CD4-positive, alpha-beta T cell treated with Interleukin-21 for 1 hour (primary cell): ENCODE measurements at places on chromosomes 5 and 9.

DNA sequence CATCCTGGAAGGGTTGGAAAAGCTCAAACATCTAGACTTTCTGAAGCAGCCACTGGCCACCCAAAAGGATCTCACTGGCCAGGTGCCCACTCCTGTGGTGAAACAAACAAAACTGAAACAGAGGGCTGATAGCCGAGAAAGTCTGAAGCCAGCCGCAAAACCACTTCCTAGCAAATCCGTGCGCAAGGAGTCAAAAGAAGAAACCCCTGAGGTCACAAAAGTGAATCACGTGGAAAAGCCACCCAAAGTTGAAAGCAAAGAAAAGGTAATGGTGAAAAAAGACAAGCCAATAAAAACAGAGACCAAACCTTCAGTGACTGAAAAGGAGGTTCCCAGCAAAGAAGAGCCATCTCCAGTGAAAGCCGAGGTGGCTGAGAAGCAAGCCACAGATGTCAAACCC lies 87.6 kb downstream of the MAP1B start:
- DNase-seq = peak; percentile 38

- DNase-seq = no peak
Measured at GRCh38 chr5:158170060-158170459, 311.1 kb upstream of the CLINT1 start.

DNA sequence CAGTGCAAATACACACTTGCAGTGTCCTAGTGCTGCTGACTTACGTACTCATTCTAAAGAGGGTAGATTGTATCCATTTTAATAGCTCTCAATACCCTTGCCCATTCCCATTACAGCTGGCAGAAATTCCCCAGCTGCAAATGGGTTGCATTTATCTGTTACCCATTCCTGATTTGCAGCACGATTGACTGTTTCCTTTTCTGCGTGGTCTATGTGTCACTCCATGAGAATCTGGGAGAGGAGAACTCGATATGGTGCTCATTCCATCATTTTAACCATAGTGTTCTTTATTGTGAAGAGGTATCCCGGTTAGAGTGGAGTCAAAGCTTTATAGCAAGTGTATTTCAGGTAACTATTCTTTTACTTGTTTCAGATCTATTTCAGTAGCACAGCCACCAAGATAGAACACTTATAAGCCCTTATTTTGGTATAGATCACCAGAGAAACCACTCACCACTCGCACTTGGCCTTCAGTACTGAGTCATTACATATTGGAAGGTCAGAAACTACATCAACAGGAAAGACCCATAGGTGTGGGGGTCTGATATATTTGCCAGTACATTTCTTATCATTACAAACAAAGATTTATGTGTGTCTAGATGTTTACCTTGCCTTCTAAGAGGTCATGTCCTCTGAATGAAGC lies 139.5 kb downstream of the MUSK start:
- no peak for DNase-seq

DNA sequence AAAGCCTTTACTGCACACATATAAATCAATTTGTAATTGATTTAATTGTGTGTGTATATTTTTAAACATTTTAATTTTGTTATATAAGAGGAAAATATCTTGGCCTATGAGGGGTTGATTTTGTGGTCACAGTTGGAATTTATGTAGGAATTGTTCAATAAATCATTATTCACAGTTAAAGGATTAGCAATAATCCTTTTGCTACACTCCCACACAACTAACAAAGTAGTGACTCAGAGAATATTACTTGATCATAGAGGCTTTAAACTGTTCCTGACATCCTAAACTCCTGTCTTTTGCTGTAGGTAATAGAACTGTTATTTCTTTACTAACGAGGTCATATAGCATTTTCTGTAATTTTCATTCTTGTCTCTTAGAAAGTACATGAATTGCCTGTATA lies 95.5 kb downstream of the ZCCHC7 start:
- DNase-seq = no peak

- no peak for DNase-seq
Measured at GRCh38 chr9:130971294-130971849, 32.3 kb upstream of the FIBCD1 start.

- peak; percentile 65 for DNase-seq
Measured at GRCh38 chr5:14665949-14666348, 1.4 kb downstream of the OTULIN start.

DNA sequence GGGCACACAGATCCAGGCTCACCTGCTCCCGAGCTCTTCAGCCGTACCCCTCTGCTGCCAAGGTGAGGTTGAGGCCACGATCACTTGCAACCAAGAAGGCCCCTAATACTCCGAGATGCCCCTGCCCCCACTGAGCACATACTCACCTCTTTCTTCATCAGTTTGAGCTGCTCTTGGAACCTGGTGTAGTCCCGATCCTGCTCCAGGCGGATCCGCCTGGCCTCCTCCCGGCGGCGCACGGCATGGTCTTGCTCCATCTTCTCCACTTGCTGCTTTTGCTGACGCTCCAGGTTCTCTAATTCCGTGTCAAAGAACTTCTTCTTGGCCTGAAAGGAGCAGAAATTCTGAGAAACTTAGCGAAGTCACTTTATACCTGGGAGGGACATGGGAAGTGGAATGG lies 75.7 kb upstream of the FBXW11 start:
- DNase-seq = no peak

GRCh38 chr9:4138180-4138579 lies 161.7 kb downstream of the GLIS3 start:
- no peak for DNase-seq

GRCh38 chr9:112048924-112049691 lies 126.0 kb downstream of the SUSD1 start:
- no peak for DNase-seq

DNA sequence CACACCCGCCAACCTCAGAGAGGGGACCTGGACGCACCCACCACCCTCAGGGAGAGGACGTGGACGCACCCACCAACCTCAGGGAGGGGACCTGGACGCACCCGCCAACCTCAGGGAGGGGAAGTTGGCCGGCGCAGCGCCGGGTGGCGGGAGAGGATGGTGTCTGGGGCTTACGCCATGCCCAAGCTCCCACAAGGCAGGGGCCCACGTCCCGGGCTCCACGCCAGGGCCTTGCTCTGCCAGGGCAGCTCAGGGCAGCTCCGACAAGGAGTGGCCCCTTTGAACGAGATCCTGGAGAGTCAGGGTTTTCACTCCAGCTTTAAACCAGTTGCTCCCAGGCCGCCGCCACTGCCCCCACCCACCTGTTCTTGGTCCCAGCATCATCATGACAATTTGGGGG lies 32.2 kb upstream of the SLC12A7 start:
- DNase-seq = no peak

DNA sequence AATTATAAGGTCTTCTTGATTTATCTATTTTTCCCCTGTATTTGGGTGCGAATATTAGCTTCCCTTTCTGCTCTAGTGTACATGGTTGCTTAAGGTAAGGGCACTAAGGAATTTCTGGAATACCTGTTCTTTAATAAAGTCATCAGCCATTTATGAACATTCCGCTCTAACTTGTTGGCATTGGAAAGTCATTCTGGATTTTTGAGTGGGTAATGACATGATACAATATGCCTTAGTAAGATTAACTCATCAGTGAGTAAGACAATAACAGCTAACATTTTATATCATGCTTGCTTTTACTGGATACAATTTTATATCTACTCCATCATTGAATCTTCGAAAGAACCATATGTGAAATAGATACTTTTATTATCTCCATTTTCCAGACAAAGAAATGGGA lies 196.1 kb downstream of the ARRDC3 start:
- DNase-seq = no peak

DNA sequence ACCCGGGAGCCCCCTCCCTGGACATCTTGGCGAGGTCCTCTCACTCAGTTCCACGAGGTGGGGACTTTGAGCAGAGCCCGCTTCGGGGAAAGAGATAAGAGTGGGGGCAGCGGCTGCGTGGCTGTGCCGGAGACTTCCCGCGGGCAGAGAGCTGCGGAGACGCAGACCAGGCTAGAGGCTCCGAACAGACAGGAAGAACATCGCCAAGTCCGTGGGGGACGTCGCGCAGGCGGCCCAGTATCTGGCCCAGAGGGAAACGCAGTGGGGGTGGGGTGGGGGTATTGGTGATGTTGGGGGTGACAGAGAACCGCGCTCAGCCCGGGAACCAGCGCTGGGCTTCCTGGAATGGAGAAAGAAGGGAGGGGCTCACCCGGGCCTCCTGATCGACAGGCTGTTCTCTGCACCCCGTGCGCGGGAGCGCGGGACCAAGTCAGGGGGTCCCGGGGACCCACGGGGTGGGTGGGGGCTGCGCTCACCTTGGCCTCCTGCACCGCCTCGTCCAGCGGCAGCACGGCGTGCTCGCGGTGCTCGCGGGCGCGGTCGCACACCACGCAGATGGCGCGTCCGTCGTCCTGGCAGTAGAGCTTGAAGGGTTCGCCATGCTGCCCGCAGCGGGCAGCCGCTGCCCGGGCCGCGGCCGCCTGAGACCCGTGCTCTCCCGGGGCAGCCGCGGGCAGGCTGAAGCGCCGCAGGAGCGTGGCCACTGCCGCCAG lies 727 bp downstream of the TRIM7 start:
- DNase-seq = no peak

DNA sequence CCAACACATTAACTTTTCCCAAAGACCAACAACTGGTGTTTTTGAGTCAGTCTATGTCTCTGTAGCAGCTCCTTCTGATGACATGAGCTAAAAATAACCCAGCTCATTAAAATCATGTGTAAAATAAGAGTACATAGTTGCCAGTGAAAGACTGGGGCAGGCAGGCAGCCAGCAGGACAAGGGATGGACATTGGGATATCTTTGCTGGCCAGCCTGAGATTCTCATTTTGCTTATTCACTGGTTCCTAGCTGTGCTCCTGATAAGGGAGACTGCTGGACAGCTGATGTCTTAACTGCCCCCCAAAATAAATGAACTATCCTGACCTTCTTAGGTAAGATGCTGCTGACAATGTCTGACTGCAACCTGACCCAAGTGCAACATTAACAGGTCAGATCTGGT lies 33.9 kb downstream of the EPB41L4B start:
- no peak for DNase-seq

DNA sequence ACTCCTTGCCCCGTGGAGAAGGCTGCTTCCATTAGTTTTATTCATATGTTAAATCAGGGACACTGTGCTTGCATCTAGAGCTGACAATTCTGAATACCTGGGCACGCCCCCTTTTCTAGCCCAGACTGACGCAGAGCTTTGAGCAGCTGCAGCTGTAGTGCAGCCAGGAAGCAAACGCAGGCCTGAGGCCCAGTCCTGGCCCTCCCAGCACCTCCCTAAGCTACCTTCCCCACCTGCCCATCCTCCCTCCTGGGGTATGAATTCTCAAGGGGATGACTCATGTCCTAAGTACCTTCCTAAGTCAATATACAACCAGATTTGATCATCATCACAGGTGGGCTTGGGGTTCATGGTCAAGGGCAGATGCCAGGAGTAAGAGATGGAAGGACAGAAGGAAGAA lies 3.5 kb downstream of the PHF19 start:
- no peak for DNase-seq

- no peak for DNase-seq
Measured at GRCh38 chr5:176360894-176361436, 599 bp downstream of the KIAA1191 start.

DNA sequence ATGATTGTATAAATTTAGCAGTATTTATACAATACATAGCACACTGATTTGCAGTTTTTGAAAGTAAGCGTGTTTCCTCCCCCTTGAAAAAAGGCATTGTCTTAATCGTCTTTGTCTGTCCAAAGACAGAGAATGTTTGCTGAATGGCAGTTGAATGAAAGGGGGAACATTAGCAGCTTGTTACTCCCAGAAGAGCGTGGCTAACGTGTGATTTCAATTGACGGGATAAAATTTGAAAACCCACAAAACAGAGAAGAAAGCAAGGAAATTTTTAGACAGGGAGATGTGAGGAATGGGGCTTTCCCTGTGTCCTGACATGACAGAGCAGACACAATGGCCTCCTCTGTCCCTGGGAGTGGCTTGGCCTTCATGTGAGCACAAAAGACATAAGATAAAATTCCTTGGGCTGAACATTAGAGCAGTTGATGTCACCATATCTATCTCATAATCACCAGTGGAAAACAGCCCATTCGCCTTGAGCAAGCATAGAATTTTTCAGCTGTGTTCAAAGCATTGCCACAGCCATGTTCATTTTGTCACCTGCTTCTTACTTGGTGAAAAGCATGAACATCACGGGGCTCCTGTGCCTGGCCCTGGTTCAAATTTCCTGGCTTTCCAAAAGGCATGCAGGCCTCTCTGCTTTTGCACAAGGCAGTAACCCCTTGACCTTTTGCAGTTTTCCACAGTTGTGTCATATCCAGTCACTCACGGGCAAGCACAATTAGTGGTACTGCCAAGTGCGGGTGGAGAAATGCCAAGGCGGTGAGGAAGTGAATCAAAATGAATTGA lies 126.9 kb downstream of the TLE1 start:
- DNase-seq = no peak

GRCh38 chr9:132663117-132663516 lies 6.7 kb downstream of the DDX31 start:
- no peak for DNase-seq

DNA sequence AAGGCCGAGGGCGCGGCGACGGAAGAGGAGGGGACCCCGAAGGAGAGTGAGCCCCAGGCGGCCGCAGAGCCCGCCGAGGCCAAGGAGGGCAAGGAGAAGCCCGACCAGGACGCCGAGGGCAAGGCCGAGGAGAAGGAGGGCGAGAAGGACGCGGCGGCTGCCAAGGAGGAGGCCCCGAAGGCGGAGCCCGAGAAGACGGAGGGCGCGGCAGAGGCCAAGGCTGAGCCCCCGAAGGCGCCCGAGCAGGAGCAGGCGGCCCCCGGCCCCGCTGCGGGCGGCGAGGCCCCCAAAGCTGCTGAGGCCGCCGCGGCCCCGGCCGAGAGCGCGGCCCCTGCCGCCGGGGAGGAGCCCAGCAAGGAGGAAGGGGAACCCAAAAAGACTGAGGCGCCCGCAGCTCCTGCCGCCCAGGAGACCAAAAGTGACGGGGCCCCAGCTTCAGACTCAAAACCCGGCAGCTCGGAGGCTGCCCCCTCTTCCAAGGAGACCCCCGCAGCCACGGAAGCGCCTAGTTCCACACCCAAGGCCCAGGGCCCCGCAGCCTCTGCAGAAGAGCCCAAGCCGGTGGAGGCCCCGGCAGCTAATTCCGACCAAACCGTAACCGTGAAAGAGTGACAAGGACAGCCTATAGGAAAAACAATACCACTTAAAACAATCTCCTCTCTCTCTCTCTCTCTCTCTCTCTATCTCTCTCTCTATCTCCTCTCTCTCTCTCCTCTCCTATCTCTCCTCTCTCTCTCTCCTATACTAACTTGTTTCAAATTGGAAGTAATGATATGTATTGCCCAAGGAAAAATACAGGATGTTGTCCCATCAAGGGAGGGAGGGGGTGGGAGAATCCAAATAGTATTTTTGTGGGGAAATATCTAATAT lies 58.1 kb downstream of the BASP1 start:
- no peak for DNase-seq

DNA sequence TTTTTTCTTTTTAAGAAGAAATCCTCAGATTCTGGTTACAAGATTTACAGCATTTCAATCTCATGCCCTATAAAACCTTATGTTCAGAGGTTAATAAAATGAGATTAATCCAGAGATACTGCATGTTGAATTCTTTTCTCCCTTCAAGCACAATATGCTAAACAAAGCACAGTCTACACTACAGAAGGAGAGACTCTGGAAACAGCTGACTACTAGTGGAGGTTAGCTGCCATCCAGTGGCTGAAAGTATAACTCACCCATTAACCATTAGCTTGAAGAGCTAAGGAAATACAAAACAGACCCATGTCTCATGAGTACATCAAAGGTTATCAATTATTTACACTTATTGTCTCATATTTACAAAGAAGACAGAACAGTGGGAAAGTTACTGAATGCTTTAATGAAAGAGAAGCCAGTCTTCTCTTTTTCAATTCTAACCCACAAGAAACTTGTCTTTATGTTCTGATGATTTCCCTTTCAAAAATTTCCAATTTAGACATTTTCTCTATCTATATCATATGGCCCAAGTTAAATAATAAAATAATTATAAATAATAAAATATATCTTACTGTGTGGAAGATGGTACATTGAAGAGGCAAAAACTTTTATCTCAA lies 12.7 kb upstream of the DNAH5 start:
- DNase-seq = no peak
